ENCODE measurements at places on chromosomes 2 and 18. TPM values are rescaled to one million over a fixed set of nuclear protein-coding genes. Genes with fewer than 3 reads are reported as not detected.

GRCh38 chr2:123738643-123739042, 286.4 kb upstream of the CNTNAP5 start:
- no peaks in the 10 kb centered on the region for H3K36me3 ChIP-seq
- H3K27me3 ChIP-seq, result no peaks in the 10 kb centered on the region
- H3K4me1 ChIP-seq, result no peaks in the 10 kb centered on the region
- no peak for DNase-seq

FOXI3 gene
- total RNA-seq, result not detected

- no peaks in the 10 kb centered on the region for H3K4me1 ChIP-seq
- DNase-seq, result no peak
- H3K4me3 ChIP-seq, result no peak overlapping the region
- H3K36me3 ChIP-seq, result no peaks in the 10 kb centered on the region
- H3K27ac ChIP-seq, result no peak overlapping the region
- H3K27me3 ChIP-seq, result peaks cover 13% of the 10 kb centered on the region
Observed at GRCh38 chr2:25085761-25086560, 44.1 kb downstream of the EFR3B start.

GRCh38 chr18:48050176-48050575, 119.7 kb upstream of the SMAD2 start:
- DNase-seq, result no peak
- H3K36me3 ChIP-seq, result no peaks in the 10 kb centered on the region
- H3K27me3 ChIP-seq, result peaks cover 33% of the 10 kb centered on the region

- H3K4me3 ChIP-seq, result no peak overlapping the region
- H3K27me3 ChIP-seq, result peaks cover 4% of the 10 kb centered on the region
- H3K36me3 ChIP-seq, result peaks cover 25% of the 10 kb centered on the region
- H3K27ac ChIP-seq, result no peak overlapping the region
Observed at GRCh38 chr2:8248623-8248957, 433.3 kb upstream of the ID2 start.

DNA sequence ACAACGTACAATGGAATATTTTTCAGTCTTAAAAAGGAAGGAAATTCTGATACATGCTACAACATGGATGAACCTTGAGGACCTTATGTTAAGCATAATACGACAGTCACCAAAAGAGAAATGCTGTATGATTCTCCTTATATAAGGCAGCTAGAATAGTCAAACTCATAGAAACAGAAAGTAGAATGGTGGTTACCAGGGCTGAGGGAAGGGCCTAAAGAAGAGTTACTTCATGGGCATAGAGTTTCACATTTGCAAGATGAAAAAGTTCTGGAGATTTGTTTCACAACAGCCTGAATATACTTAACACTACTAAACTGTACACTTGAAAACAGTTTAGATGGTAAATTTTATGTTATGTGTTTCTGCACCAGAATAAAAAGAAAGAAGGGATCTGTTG, 113.3 kb downstream of the GALNT1 start:
- DNase-seq, result no peak
- no peaks in the 10 kb centered on the region for H3K27me3 ChIP-seq
- H3K4me3 ChIP-seq, result no peak overlapping the region
- no peaks in the 10 kb centered on the region for H3K4me1 ChIP-seq
- H3K27ac ChIP-seq, result no peak overlapping the region

DNA sequence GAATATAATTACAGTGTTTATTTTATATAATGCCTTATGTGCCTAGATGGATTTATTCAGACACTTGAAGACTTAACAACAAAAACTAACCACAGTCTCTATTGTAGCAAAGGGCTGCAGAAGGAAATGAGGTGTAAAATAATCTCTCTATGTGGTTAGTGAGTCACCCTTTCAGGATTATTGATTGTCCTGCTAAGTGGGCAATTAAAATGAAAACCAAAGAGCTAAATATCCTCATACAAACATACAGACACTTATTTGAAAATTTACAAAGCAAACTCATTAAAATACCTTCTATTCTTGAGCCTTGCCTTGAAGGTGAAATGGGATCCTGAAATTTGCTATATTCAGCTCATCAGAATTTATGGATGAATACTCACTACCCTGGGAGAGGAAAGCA, 27.7 kb upstream of the DCC start:
- no peak overlapping the region for H3K27ac ChIP-seq
- H3K36me3 ChIP-seq, result no peaks in the 10 kb centered on the region
- no peaks in the 10 kb centered on the region for H3K4me1 ChIP-seq
- H3K27me3 ChIP-seq, result no peaks in the 10 kb centered on the region
- no peak overlapping the region for H3K4me3 ChIP-seq

- H3K27ac ChIP-seq, result no peak overlapping the region
- no peaks in the 10 kb centered on the region for H3K27me3 ChIP-seq
- no peak for DNase-seq
- no peaks in the 10 kb centered on the region for H3K36me3 ChIP-seq
Observed at GRCh38 chr2:49861821-49862220, 707.5 kb upstream of the FSHR start.

IL1RN gene
- total RNA-seq, result 1.8 TPM

DNA sequence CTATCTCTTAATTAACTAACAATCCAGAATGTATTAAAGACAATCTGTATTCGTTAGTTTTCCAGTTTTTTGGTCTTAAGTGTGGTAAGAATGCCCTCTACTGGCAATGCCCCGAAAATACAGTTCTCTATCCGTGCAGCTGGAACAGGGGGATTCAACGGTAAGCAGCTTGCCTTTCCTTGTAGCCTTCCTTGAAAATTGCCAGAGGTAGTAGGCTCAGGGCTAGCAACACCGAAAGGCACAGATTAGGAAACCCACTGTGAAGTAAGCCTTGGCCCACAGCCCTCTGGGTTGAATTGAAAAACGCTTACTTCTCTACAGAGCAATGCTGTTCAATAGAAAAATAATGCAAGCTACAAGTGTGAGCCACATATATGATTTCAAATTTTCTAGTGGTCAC, 17.1 kb upstream of the VPS4B start:
- no peaks in the 10 kb centered on the region for H3K36me3 ChIP-seq
- peak; percentile 55 for DNase-seq
- H3K4me3 ChIP-seq, result no peak overlapping the region
- peaks cover 4% of the 10 kb centered on the region for H3K4me1 ChIP-seq
- peaks cover 46% of the 10 kb centered on the region for H3K27me3 ChIP-seq
- no peak overlapping the region for H3K27ac ChIP-seq

- no peaks in the 10 kb centered on the region for H3K4me1 ChIP-seq
- H3K36me3 ChIP-seq, result no peaks in the 10 kb centered on the region
- DNase-seq, result no peak
- H3K4me3 ChIP-seq, result no peak overlapping the region
Observed at GRCh38 chr18:31373641-31374040, 2.9 kb upstream of the DSG4 start.

DNA sequence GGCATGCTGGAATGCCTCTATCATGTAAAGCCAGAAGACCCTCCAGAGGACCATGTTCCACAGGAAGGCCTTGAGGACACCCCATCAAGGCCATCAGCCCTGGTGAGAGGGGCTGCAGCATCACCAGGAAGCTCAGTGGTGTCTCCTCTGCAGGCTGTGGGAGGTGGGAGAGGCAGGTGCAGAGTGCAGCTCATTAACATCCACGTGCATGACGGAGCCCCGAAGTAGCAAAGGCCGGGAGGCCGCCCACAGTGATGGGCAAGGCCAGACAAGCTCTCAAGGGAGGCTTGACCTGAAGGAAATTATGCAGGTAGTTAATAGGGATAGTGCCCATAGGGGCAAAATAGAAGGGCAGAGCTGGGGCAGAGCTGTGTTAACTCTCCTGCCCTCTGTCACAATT, 30.3 kb upstream of the SMCHD1 start:
- H3K4me1 ChIP-seq, result peaks cover 24% of the 10 kb centered on the region
- no peaks in the 10 kb centered on the region for H3K27me3 ChIP-seq
- no peak for DNase-seq
- H3K27ac ChIP-seq, result no peak overlapping the region

- no peaks in the 10 kb centered on the region for H3K4me1 ChIP-seq
- no peak overlapping the region for H3K27ac ChIP-seq
- no peaks in the 10 kb centered on the region for H3K36me3 ChIP-seq
- no peaks in the 10 kb centered on the region for H3K27me3 ChIP-seq
Observed at GRCh38 chr2:146467425-146467824, 1377.4 kb upstream of the ACVR2A start.

DNA sequence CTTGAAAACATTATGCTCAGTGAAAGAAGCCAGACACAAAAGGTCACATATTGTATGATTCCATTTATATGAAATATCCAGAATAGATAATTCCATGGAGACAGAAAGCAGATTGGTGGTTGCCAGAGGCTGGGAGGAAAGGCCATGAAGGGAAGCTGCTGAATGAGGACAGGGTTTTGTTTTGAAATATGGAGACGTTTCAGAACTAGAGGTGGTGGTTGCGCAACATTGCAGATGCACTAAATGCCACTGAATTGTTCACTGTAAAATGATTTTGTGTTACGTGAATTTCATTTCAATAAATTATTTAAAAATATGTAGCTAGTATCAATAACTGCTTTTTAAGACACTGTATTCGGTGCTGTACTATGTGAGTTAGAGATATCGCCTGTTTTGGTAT, 101.7 kb upstream of the ZNF236 start:
- H3K27ac ChIP-seq, result peak overlapping the region; percentile 93
- H3K36me3 ChIP-seq, result peaks cover 4% of the 10 kb centered on the region
- peaks cover 42% of the 10 kb centered on the region for H3K4me1 ChIP-seq
- H3K4me3 ChIP-seq, result peak overlapping the region; percentile 65
- peaks cover 24% of the 10 kb centered on the region for H3K27me3 ChIP-seq
